ENCODE measurements at places on chromosomes 2 and 18.
A peak's percentile ranks its signal among the peaks of the same experiment; 100 is the strongest.

- peak; percentile 92 for DNase-seq
Measured at GRCh38 chr2:174341293-174341994, 6.7 kb downstream of the SP9 start.

DNA sequence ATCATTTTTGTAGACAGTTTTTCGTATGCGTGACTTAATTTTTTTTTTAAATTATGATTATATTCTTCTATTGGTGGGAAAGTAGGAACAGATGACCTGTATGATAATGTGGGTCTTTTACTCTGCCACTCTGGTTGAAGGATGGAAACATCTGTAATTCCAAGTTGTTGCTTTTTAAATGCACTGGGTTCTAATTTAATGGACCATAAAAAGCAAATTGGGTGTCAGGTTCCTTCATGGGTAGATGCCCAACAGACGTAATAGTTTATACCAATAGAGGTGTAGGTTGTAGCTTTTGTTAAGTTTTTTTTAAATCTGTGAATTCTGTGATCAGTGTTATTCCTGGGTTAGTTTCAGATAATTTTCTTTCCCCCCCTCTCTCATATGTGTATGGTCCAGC is 117.6 kb downstream of the MAP4K4 start:
- no peak for DNase-seq

DNA sequence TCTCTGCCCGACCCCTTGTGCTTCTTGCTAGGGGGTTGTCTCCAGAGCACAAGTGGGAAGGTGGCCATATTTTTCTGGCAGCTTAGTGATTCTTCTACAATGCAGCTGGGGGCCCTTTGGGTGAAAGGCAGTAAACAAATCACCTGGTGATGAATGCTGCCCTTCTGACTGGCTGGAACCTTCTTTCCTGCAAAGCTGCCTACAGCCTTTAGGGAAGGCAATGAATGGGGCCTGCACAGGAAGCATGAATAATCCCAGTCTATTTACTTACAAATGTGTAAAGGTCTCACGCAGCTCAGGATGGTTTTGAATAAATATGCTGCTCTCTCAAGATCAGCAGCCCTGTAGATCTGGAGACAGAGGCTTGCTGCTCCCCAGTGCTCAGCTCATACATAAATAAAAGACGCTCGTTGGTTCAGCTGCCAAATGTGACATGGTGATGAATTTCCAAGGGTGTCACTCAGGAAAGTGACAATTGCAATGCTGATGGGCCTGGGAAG is 289.2 kb downstream of the TDRD15 start:
- no peak for DNase-seq

- DNase-seq, result no peak
Measured at GRCh38 chr2:111167076-111167862, 46.6 kb downstream of the BCL2L11 start.

GRCh38 chr2:169366066-169366465 is 3.7 kb upstream of the LRP2 start:
- DNase-seq, result no peak

- no peak for DNase-seq
Measured at GRCh38 chr18:55579501-55580270, 8.3 kb downstream of the TCF4 start.

DNA sequence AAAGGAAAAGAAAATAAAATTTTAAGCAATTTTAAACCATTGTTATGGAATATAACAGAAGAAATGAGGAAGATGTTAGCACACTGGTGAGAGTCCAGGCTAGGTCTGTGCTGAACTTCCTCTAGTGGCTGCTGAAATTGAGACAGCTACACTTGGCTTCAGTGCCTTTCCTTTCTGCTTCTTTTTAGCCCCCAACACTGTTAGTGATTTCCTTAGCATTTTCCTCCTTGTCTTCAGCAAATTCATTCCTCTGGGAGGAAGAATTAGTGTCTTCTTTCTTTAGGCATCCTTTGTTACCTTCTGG is 47.6 kb downstream of the ITGAV start:
- DNase-seq, result no peak

Measured in effector memory CD8-positive, alpha-beta T cell (primary cell).